ENCODE measurements at places on chromosomes 6 and 20.

DNA sequence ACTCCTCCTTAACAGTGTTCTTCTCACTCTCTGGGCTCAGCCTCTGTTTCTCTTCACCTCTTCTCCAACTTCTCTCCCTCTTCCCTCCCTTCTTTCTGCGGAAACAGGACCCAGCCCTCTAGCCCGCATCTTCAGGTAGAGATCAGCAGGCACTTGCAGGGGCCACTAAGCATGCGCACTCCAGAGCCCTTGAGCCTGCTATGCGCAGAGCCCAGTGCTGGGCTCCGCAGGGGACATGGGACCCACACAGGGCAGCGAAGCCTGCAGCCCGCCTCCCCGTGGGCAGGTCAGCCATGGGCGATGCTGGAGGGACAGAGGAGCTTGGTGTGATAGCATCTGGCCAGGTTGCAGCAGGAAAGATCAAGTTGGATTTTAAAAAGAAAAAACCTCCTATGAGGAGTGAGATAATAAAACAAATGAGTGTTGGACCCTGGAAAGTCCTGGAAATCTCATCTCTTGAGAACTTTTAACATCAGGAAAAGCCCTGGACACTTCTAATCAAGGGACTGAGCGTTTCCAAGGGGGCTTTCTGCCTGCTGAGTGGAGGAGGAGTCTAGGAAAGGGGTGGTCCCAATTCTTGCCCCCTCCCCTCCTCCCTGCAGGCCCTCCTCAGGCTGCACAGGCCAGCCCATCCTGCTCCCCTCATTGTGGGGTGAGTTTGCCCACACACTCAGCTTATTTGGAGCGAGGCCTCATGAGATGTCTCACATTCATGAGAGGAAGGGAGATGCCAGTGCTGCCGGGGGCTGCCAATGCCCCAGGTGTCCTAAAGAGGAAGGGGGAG lies 71.9 kb downstream of the MDGA1 start:
- no peak for DNase-seq

- no peak for DNase-seq
These were observed 48.6 kb downstream of the BFSP1 start for GRCh38 chr20:17482536-17482935.

GRCh38 chr6:159904497-159904911 lies 13.7 kb downstream of the MAS1 start:
- DNase-seq: no peak

- DNase-seq: no peak
These were observed 29.4 kb upstream of the CCR6 start for GRCh38 chr6:167093406-167093921.
